Stimulated activated CD8-positive, alpha-beta memory T cell treated with anti-CD3 and anti-CD28 coated beads, Interleukin-4, amount 100 ng/mL, for 24 hours (primary cell): ENCODE measurements at places on chromosomes 12 and 14.

DNA sequence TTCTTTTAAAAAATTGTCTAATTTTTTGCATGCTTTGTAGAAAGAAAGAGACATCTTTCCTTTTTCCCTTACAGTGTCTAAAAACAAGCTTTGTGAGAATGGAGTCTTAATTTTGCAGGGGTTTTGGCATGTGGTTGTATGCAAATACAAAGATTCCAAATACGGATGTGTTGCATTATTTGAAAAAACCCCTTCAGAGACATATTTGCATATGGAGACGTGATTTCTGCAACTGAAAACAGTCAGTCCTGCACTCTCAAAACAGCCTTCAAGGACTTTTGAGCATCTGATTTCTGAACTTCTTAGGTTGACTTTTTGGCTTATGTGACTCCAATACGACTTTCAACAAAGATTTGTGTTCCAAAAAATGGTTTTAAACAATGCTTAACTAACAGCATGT is 7.8 kb downstream of the IRAK3 start:
- DNase-seq, result no peak

DNA sequence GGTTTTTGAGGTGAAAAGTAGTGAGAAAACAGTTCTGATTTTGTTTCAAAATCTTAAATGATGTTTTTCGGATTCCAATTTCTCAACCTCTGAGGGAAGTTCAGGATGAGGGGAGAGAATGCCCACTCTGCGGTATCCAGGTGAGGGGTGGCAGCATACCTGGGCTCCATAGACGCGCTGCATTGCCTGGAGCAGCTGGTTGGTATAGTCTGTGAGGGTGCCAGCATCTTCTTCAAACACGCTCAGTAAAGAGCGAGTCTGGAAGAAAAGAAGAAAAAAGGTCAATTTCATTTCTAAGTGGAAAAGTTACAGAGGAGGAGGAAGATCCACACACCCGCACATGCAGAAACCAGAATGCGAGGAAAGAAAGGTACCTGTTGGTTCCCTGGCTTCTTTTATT is 7.0 kb downstream of the APPL2 start:
- no peak for DNase-seq

- no peak for DNase-seq
Measured at GRCh38 chr14:54487771-54488170, 1.0 kb downstream of the GMFB start.

GRCh38 chr14:35553808-35554207 is 19.8 kb downstream of the INSM2 start:
- no peak for DNase-seq

GRCh38 chr14:106665814-106666213 is 1139.4 kb downstream of the TMEM121 start:
- DNase-seq, result peak; percentile 17

DNA sequence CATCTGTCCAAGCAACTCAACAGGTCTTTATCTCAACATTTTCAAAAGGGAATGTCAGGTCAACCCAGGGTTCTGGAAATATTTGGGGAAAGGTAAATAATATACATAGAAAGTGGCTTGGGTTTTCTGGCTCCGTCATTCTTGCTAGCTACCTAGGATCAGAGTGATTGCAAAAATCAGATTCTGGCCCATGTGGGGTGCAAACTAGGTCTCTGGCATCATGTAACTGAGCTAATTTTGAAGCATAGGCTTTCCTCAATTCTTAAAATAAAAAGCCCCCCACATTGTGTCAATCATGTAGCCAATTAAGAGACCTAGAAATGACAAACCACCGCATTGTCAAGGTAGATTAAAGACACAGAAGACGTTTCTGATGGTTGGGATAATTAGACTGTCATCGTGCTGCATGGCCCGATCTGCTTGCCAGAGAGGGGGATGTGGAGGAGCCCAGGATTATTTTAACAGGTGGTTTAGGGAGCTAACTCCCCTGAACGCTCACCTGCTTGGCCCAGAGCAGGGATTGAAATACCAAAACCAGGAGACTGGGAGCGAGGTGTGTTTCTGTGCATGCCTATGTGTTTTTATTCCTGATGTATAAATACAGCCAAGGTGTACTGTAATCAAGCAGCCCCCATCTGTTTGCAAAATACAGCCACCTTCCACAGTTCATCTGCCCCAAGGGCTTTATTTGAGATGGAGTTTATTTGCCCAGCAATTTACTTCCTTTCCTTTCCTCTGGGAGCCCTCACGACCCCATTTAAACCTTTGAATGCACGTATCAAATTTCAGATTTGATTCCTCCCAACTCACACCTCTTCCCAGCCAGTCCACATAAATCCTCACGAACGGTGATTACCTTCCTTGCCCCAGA is 189.5 kb downstream of the TTC8 start:
- DNase-seq, result no peak

- no peak for DNase-seq
Measured at GRCh38 chr12:92051441-92051840, 94.2 kb downstream of the BTG1 start.

DNA sequence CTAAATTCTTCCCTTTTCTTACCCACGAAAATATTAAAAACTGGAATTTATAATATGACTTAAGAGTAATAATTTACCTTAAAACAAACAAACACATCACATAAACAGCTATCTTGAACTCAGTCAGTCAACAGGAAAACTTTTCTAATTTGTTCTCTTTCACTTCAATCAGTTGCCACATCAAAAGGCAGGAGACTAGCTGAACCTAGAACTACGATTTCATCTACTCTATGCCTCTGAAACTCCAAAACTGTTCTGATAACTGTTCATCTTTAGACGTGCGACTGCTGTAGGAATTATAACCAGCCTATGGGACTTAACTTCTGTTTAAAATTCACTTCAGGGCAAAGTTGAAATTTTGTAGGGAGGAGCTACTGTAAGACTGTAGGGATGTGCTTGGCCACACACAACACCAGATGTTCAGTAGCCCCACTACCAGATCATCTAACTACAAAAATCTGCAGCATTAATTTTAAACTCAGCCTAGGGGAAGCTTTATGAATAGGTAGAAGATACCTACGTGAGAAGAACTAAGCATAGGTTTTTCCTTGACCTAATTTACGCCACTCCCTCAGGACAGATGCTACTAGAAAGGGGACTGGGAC is 7.6 kb upstream of the RAD51AP1 start:
- no peak for DNase-seq

DNA sequence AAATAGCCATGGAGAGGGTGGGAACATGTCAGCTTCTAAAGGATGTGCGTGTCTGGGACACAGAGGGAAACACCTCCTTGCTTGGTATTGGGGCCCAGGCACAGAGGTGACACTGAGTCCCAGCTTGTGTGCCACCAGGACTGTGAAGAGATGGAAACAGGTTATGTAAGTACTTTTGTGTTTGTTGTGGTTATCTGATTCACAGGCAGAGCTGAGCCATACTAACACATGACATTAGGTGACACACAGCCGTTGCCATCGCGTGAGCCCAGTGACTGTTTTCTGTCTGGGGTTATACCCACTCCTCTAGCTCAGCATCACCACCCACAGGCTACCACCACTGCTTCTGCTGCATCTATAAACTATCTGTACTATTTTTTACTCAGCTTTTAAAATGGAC is 12.1 kb upstream of the FLVCR2 start:
- peak; percentile 74 for DNase-seq

DNA sequence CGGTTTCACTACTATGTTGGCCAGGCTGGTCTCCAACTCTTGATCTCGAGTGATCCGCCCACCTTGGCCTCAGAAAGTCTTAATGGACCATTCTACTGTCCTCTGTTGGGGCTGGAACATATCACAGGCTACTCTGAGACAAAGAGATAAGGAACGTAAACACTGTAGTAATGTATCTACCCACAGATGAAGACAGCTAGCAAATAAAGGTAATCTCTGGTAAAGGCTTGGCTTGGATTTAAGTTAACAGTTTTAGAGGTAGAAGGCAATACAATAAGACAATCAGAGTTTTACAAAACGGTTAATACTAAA is 44.6 kb upstream of the ISM2 start:
- no peak for DNase-seq
